Temporal lobe (tissue), 4 donors: ENCODE measurements at places on chromosomes 7 and 10. TPM values are rescaled to one million over a fixed set of nuclear protein-coding genes. Genes with fewer than 3 reads are reported as not detected.

Gene AKR1C8
- not detected for total RNA-seq

Gene CHST3
- 5.4 TPM for total RNA-seq

Gene INA
- 161 TPM for total RNA-seq

Gene ASZ1
- total RNA-seq: not detected

Gene IRF5
- total RNA-seq: 1.5 TPM

Gene TMEM270
- total RNA-seq: not detected

Gene OR2A12
- total RNA-seq: not detected

Gene TMEM139
- total RNA-seq: not detected

Gene UFSP1
- total RNA-seq: 2.2 TPM

Gene R3HCC1L
- 14.5 TPM for total RNA-seq
